ENCODE measurements at places on chromosomes 5 and 9.

GRCh38 chr9:5632540-5632939 is 3.6 kb downstream of the RIC1 start:
- DNase-seq = no peak

- DNase-seq = no peak
Observed at GRCh38 chr5:59575648-59576445, 317.7 kb downstream of the PDE4D start.

- no peak for DNase-seq
Observed at GRCh38 chr5:133319905-133320520, 268.2 kb downstream of the HSPA4 start.

- no peak for DNase-seq
Observed at GRCh38 chr5:95966005-95966404, 4.4 kb upstream of the ELL2 start.

DNA sequence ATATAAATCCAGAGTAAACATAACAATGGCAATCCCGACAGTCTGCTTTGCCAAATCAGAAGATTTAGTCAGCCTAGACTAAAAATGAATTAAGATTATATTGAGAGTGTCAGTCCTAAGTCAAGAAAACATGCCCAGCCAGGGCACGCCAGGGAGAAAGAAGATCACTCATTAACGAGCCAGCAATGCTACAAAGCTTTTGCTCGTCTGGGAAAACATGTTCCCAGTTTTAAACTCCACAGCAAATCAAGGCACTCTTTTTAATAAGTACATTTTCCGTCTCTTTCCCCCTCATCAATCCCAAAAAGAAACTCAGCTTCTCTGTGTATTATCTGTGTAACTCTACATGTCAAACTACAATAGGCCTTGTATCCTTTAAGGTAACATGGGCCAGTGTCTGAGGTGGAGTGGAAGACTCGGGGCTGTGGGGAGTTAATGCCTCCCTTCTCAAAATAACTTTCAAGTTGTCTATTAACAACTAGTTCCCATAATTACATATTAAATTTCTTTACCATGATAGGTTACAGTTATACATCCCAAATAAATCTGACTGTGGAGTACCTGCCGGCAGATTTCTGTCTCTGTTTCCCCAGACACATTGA is 40.9 kb downstream of the NFIB start:
- DNase-seq = no peak

GRCh38 chr9:135297456-135298075 is 182.0 kb upstream of the PPP1R26 start:
- DNase-seq = no peak

DNA sequence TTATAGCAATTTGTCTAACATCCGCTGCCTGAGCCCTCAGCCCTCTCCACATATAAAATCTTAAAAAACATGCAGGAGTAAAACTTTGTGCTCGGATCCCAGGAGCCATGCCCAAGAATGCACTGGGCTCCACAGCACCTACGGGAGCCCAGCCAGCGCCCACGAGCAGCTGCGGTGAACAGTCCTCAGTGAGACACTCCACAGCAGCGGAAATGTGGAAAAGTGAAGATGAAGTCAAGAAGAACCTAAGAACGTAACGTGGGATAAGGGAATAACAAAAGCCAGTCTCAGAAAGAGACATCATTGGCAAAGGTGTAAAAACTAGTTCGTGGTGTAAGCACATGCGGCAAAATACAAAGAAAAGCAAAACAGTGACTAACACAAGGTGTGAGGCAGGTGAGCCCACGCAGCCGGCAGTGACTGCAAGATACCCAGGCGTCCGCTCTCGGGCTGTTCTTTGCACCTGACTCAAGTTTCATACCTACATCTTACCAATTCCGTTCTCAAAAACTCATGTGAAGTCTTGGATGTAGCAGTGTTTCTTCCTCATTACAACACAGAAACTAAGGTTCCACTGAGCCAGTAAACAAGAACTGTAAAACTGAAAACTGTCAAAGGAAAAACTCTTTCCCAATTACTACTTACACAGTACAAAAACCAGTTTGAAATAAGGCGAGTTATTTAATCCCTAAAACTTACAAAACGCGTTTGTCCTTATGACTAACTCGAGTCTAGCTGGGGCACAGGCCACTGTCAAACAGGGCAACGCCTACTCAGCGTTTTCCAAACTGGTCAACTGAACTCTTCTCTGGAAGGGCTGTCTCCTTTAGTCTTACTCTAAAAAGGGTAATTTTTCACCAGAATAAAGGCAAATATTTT is 1.7 kb downstream of the CAMSAP1 start:
- DNase-seq = peak; percentile 85

DNA sequence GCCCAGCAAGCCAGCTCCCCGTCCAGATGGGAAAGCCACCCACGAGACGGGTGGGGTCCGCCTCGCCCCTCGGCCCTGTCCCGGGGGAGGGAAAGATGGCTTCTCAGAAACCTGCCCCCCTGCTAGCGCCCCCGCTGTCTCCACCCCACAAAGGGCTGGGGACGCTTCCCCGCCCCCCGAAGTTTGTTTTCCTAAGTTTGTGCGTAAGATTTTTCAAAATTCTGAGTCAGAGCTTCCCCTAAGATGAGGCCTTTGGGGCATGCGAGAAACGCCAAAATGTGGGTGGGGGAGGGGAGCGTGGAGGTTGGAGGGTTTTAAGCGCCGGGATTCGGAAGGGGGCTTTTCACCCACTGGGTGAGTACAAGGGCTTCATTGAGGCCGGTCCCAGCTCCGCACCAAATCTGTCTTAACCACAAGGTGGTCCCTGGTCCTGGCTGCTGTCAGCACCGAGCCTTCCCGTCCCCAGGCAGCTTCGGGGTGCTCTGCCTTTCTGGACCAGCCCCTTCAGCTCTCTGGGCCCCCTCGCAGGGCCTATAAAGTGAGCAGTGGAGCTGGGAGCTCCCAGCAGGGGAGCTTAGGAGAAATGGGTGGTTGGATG is 32.3 kb downstream of the PRRX2 start:
- peak; percentile 70 for DNase-seq

DNA sequence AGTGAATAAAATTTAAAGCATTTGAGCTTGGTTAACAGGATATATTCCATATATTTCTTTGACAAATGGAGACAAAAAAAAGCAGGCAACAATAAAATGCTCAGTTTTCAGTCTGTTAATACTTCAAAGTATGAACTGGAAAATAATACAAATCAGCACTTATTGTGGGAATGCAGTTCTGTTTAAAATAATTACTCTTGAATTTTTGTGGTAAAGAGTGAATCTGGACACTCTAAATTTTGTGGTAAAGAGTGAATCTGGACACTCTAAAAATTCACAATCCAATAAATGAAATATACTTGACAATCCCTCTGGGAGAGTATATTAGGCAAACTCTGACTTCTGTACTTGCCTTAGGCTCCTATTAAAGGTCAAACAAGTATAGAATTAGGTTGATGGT is 141.9 kb upstream of the RASA1 start:
- no peak for DNase-seq

GRCh38 chr5:60494635-60495034 is 205.3 kb downstream of the DEPDC1B start:
- DNase-seq = no peak

DNA sequence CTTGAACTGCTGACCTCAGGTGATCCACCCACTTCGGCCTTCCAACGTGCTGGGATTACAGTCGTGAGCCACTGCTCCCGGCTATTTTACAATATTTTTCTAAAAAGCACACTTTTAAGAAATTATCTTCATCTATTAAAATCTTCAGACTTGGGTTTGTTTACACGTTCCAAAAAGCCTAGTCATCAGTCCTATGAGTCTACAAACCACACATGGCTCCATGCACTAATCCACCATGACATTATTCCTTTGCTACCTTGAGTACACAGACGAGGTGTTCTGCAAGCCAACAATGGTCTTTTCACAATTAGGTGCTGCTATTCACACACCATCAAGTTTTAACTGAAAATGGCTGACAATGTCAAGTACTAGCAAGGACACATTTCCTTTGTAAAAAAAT is 41.0 kb downstream of the TRPM6 start:
- no peak for DNase-seq
